ENCODE measurements at places on chromosomes 1 and 21.
A peak's percentile ranks its signal among the peaks of the same experiment; 100 is the strongest.

- no peak for DNase-seq
These were observed 272.6 kb upstream of the SGIP1 start for GRCh38 chr1:66261364-66261763.

GRCh38 chr1:89605692-89606091, 27.2 kb upstream of the LRRC8C start:
- no peak for DNase-seq

GRCh38 chr1:152086760-152087159, 2.1 kb downstream of the TCHHL1 start:
- no peak for DNase-seq

DNA sequence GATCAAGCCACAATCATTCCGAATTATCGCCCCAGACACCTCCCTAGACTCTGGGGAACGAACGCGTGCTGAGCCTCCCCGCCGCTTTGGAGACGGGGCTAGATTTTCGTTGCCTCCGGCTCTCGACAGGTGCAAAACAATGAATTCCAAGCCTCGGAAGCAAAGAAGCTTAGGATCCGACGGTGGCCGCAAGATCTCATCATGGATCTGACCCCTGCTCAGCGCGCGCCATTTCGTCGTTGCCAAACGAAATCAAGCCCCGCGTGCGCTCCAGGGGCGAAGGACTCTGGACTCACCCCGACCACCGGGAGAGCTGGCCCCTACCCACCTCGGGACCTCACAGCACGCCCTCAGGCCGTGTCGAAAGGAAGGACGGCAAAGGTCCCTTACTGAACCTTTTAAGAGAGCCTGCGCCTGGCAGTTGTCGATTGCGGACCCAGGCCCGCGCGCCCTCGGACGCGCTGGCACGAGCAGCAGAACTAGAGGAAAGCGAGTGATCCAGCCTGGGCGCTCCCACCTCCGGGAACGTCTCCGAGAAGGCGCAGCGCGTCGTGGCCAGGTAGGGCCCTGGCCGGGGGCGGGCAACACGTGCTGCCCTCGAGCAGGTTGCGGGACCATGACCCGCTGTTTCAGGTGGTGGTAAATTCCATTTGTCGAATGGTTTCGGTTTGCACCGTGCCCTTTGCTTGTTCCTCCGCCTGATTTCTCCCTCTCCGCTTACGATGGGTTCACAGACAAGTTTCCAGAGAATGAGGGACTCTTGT, 1.6 kb upstream of the RUNX3 start:
- no peak for DNase-seq

GRCh38 chr1:22953740-22954141, 18.9 kb downstream of the LACTBL1 start:
- no peak for DNase-seq

GRCh38 chr1:115815694-115816093, 25.2 kb downstream of the NHLH2 start:
- no peak for DNase-seq

GRCh38 chr1:11898831-11899467, 27.3 kb downstream of the KIAA2013 start:
- DNase-seq: no peak

DNA sequence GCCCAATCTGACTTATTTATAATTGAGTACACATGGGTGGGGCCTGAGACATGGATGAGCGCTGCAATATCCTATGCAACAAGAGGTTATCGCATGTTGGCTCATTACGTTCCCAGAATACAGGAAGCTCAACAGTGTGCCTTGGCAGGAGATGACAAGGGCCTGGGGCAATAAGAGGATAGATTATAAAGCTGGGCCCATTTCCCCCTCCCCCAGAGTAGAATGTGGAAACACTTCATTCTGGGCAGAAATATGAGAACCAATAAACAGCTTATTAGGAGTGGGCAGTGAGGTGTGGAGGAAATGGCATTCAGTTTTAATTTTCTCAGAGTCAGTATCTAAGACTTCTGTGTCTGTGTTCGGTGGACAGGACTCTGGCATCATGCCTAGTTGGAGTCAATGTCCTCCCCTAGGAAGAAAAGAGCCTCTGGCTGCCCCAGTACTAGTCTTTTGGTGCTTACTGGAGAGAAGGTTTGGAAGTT, 92.8 kb downstream of the PIK3R3 start:
- no peak for DNase-seq

DNA sequence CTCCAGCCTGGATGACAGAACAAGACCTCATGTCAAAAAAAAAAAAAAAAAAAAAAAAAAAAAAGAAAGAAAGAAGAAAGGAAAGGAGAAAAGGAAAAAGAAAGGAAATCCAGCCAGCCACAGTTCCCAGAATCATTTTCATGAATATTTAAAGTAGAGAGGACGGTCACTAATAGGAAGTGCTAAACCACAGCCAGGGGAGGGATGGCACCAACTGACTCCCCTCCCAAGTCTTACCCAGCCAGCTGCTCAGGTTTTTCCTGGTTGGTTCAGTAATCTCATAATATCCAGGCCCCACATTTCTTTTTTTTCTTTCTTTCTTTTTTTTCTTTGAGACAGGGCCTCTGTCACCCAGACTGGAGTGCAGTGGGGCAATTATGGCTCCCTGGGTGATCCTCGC, 63.9 kb upstream of the AK4 start:
- no peak for DNase-seq

GRCh38 chr1:85360730-85361493, 84.5 kb upstream of the BCL10 start:
- no peak for DNase-seq

DNA sequence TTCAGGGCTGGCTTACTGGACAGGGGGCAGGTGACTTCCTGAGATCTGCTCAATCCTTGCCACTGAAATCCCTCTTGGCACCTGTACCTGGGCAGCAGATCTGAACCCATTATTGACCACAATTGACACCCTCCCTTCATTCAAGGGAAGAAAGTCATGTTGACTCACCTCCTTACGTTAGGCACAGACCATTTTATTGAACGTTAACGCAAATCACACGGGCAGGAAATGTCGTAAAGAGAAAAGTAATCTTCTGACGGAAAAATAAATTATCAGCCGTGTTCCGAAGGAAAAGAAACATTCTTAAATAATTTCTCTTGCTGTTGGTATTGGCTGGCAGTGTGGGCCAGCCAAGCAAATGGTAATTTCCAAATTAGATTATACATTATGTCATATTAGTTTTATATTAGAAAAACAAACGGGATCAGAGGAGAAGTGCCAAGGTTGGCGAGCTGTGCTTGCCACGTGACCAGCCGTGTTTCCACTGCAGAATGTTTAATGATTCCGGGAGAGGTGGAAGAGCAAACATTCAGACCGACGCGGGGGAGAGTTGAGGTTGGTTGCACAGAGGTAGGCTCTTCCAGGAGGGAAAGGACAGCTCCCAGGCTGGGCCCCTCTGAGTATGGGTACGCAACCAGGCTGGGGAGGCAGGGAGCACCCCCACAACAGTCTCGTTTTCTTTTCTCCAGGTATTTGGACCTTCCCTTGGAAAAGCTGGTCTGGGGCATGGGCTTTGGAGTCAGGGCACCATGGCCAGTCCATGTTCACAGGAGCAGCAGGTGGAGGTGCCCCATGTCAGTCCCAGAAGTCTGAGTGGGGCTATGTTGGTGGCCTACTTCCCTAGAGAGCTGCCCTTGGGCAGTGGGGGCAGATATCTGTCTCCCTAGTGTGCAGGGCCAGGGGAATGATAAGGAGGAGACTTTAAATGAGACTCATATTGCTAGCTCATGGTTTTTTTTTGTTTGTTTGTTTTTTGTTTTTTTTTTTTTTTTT, 121.1 kb downstream of the FOXD2 start:
- DNase-seq: peak; percentile 68

Measured in NCI-H1417 (cell line).